ENCODE measurements at places on chromosomes 12 and 14.
A peak's percentile ranks its signal among the peaks of the same experiment; 100 is the strongest.

DNA sequence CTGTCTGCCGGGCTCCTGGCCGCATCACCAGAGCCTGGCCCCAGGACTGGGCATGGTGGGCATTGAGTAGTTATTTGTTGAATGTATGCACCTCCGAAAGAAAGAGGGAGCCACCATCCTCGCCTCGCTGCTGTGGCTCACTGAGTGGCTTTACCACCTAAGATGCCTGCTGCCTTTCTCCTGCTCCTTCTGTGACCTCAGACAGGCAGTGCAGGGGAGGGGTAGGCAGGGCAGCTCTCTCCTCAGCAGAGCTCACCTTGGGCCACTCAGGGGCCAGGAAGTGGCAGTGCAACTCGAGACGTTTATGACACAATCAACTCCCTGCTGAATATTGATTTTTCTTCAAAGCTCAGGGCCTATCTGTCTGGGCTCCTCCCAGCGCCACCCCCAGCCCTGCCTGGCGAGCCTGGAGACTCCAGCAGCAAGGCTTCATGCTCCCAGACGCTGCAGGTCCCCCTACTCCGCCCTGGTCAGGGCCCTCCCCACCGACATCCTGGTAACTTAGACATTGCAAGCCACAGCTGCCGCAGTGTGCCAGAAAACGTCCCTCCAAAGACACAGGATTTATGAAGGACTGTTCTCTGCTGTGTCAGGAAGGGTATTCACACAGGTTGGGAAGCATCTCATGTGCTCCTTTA, 84.3 kb upstream of the DIO3 start:
- DNase-seq, result no peak

DNA sequence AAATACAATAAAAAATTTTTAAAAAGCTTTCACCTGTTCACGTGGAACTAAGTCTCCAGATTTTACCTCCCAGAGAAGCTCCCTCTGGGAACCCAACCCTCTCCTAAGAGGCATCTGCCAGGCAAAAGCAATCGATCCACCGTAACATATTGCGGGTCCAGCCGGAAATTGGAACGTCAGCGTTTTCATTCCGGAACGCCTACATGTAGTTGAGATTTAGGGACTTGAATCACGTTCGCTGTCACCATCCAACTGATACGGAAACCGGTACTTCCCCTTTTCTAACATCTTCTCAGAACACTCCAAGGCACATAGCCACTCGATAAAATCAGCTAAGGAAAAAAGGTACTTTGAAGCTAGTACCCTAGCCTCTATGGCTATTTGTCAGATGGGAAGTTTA, 70.3 kb downstream of the COX16 start:
- DNase-seq, result peak; percentile 22

DNA sequence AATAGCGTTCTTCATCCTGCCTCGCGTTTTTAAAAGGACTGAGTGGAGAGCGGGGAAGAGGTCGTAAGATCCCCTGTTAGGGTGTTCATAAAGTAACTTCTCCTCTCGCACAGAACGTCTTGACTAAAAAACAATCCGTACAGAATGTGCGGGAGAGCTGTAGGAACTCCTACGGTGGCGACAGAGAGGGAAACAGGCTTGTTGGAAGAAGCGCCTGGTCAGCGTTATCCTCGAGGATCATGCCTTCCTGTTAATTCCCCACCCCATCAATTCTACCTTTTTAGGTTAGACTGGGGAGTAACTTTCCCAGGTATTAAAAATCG, 399 bp upstream of the WASHC4 start:
- no peak for DNase-seq

DNA sequence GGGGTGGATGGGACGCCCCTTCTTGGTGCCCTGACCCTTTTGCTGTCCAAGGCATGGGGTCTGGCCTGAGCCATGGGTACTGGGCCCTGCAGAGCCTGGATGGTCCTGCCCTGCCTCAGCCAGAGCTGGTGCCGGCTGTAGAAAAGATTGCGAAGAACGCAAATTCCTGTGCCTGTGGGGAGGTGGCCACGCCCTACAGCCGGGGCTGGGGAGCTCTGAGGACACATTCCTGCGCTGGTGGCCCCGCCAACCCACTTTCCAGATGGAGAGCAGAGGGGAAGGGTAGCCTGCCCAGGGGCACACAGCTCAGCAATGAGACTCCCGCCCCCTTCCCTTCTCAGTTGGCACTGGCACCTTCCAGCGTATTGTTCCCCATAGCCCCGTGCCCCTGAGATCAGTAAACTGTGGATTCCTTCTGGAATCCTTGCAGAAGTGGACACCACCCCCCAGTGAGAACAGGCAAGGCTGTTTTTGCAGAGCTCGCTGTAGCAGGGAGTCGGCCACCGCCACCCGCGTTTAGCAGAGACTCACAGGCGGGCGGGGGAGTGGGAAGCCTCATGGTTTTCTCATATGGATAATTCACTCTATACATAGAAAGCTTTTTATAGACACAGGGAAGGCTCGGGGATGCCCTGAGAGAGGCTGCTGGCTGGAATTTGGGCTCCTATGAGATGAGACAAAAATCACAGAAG, 8.6 kb downstream of the INF2 start:
- DNase-seq, result no peak

GRCh38 chr12:3836641-3837040, 36.6 kb downstream of the PARP11 start:
- DNase-seq, result no peak

DNA sequence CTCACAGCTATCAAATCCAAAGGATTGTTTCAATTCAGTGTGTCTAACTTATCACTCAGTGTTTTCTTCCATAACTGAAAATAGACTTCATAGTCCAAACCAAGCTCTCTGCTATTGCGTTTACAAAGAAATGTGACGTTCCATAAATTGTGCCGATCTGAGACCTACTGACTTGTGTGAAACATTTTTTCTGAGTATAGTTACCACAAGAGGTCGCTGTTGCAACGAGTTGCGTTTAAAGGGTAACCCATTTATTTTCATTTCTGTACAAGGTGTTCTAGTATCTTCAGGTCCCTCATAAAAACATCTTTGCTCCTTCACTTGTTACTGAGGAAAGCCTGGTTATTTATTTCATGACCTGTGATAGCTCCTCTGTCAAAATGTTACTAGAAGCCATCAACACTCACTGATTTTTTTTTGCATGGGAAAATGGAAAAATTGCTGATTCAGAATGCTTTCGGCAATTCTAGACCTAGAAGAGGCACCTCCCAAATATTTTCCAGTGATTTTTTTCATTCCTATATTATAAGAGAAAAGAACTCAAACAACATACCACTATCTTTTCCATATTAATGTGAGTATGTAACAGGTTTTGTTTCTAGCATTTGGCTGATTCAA, 60.9 kb upstream of the OR4E1 start:
- no peak for DNase-seq

- DNase-seq, result no peak
These were observed 130.1 kb downstream of the GLT1D1 start for GRCh38 chr12:128983371-128983770.

GRCh38 chr12:47828976-47829482, 9.3 kb upstream of the HDAC7 start:
- DNase-seq, result no peak

DNA sequence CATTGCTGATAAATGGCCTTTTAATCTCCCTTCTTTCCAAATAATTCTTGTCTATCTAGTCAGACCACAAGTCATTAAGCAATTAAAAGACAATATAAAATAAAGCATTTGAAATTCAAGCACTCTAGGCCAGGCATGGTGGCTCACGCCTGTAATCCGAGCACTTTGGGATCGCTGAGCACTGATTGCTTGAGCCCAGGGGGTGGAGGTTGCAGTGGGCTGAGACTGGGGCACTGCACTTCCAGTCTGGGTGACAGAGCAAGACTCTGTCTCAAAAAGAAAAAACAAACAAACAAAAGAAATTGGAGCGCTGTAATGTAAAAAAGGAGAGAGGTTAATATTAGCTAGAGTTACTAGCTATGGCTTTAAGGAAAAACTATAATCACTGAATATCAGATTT, 30.5 kb upstream of the CSRP2 start:
- DNase-seq, result no peak

- no peak for DNase-seq
These were observed 16.0 kb downstream of the BTG1 start for GRCh38 chr12:92129609-92130008.

GRCh38 chr12:55955344-55955743, 10.5 kb downstream of the PMEL start:
- no peak for DNase-seq

DNA sequence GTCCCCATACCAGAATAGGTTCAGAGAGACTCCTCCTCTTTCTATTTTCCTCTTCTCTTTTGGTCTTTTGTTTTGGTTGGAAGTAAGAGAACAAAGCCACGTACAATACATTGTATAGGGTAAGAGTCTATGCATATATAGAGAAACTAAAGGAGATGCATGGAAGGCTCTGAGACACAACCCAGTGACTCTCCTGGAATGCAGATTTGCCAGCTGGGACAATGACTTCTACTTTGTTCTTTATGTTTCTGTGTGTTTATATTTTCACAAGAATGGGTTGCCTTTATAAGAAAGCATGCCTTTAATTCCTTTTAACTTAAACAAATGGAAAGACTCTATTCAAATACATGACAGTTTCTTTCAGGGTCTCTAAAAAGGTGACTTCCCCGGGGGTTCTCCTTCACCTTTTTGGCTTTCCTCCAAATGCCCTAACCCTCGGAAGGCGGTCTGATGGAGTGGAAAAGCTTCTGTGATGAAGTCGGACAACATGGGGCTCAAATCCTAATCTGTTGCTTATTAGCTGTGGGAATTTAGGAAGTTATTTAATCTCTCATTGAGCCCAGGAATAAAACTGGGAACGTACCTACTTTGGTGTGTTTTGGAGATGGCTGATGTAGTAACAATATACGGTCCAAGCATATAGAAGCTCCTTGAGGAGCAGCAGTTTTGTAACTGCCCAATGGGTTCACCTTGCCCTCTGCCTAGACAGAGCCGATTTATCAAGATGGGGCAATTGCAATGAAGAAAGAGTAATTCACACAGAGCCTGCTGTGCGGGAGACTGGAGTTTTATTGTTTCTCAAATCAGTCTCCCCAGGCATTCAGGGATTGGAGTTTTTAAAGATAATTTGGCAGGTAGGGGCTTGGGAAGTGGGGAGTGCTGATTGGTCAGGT, 9.1 kb upstream of the SERPINA1 start:
- no peak for DNase-seq

DNA sequence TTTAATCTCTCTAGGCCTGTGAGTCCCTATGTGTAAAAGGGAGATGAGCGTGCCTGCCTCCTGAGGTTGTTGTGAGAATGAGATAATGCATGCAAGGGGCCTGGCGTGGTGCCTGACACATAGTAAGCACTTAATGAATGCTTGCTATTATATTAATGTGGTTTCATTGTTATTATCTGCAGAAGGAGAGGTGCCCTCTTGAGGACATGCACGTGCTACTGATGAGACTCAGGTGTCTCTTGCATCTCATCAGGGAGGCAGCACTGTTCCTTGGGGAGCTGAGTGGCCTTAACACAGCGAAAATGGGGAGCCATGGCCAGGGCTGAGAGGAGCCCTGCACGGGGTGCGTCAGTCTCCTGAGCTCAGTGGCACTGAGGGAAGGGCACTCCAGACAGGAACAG, 29.9 kb upstream of the BCDIN3D start:
- DNase-seq, result no peak

- no peak for DNase-seq
These were observed 17.1 kb downstream of the FOXG1 start for GRCh38 chr14:28783664-28784063.

- no peak for DNase-seq
These were observed 7.8 kb upstream of the TCHP start for GRCh38 chr12:109892165-109892715.

GRCh38 chr12:94304566-94305061, 155.1 kb downstream of the CEP83 start:
- no peak for DNase-seq

DNA sequence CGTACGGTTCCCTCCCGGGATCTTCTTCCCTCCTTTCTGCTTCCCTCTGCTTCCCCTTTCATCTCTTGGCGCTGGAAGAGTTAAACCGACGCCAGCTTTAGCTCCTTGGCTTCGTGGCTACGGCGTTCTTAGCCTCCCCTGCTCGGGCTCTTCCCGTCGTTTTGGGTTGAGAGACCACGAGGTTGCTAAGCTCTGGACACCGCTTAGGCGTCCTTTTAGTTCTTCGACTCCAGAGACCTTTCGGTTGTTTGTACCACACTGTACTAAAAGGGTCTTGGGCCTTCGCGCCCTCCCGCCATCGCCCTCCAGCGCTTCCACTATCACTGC, 545 bp downstream of the CPSF2 start:
- DNase-seq, result no peak

- DNase-seq, result no peak
These were observed 14.0 kb downstream of the TMEM30B start for GRCh38 chr14:61266891-61267740.

DNA sequence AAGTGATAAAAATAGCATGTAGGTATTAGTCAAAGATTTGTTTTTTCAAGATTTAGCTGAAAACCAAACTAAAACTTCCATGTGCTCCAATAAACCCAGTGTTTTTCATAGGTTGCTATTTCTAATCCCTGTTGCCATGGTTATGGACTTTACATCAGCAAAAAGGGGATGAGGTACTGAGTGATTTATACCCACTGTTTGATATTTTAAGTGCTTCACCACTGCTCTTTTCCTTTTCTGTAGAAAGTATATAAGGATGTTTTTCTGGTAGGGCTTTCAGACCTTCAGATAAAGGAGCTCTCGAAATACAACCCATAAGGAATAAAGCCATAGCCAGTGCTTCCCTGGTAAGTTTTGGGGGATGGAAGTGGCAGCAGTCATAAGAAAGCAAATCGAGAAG, at the start of gene OTOGL:
TSS of gene OTOGL (plus strand) at position 279 of the 400 bp plus-strand sequence. CDS start 109,895 bp downstream, outside the sequence.
- no peak for DNase-seq

GRCh38 chr14:85934123-85934885, 404.4 kb downstream of the FLRT2 start:
- DNase-seq, result peak; percentile 22

GRCh38 chr12:127899971-127900370, 367.0 kb upstream of the TMEM132C start:
- DNase-seq, result no peak

GRCh38 chr12:14766649-14767215, 36.5 kb downstream of the WBP11 start:
- DNase-seq, result no peak

DNA sequence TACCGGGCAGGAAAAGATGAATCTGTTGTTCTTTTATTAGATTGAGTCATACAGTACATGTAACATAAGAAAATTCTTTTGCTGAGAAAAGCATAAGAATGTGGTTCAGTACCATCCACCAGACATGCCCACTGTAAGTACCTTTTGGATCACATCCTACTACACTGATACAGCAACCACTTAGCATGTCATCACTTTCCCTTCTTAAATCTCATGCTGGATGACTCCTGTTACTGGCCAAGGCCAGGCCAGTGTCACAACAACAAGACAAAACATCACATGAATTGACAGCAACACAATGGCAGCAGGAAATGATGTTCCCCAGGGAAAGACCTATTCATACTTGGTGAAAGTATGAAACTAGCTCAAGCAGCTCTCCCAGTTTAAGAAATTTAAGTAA, 46.4 kb downstream of the STXBP6 start:
- DNase-seq, result no peak

- no peak for DNase-seq
These were observed 11.5 kb downstream of the GNS start for GRCh38 chr12:64747695-64748094.

- no peak for DNase-seq
These were observed 112.2 kb downstream of the KCNA5 start for GRCh38 chr12:5155866-5156265.
